Right atrium auricular region (tissue), 2 donors: ENCODE measurements at places on chromosomes 5 and 9. TPM values are rescaled to one million over a fixed set of nuclear protein-coding genes. Genes with fewer than 3 reads are reported as not detected.

GRCh38 chr5:136174021-136174659 is 18.8 kb downstream of the SMIM32 start:
- no peak for DNase-seq

DNA sequence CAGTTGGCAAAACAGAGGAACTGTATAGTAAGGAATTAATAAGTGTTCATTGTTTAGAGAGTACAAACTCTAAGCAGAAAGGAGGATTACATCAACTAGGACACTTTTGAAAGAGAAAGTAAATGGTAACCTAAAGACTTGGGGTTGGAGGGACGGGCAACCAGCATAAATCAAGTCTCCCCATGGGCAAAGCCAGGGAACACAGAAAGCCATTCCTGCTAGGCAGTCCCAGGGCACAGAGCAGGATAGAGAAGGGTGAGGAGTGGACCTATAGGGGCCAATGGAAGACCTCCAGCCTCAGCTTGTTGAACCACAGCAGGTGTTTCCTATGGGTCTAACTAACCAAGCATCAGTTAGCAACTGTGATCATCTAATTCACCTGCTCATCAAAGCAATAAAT is 9.2 kb upstream of the ERAP1 start:
- no peak for DNase-seq

- DNase-seq: no peak
These were observed 512.2 kb downstream of the ZNF608 start for GRCh38 chr5:124234022-124234769.

- DNase-seq: no peak
These were observed 5.9 kb upstream of the EGR1 start for GRCh38 chr5:138459311-138459933.

GRCh38 chr9:96554801-96555566 is 64.7 kb downstream of the CDC14B start:
- no peak for DNase-seq

INSL4 gene
- not detected for total RNA-seq

MED7 gene
- 6.2 TPM for total RNA-seq
